Mucosa of descending colon (tissue), 3 donors: ENCODE measurements at places on chromosomes 3 and 15. TPM values are rescaled to one million over a fixed set of nuclear protein-coding genes. Genes with fewer than 3 reads are reported as not detected.

The LMAN1L gene
- 0.32 TPM for total RNA-seq

The IGF2BP2 gene
- total RNA-seq = 26.7 TPM

The SETD2 gene
- total RNA-seq = 50.4 TPM

The HTR3E gene
- 0.35 TPM for total RNA-seq

The ELL3 gene
- 18.4 TPM for total RNA-seq

The TMEM212 gene
- total RNA-seq = not detected
